H1 (cell line): ENCODE measurements at places on chromosomes 1 and 21.

DNA sequence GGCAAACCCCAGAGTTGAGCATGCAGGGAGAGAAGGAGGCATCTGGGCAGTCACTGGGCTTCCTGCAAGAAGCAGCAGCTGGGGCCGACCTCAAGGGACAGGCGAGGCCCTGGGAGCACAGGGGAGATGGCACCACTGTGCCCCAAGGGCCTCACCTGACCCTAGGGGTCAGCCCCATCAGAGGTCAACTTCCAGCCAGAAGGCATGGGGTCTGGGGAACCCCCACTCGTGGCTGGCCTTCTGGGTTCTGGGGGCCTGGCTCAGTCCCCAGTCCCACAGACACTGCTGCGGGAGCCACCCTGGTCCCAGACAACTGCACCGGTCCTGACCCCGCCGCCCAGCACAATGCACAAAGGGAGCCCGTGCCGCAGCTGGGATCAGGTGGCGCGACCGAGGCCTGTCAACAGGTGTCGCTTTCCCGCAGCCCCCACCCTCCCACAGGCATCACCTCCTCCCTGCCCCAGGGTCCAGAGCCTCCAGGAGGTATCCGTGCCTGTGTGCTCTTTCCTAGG is 6.2 kb downstream of the WNT9A start:
- DNase-seq = no peak

- no peak for DNase-seq
Measured at GRCh38 chr1:236354330-236355147, 39.5 kb upstream of the EDARADD start.

DNA sequence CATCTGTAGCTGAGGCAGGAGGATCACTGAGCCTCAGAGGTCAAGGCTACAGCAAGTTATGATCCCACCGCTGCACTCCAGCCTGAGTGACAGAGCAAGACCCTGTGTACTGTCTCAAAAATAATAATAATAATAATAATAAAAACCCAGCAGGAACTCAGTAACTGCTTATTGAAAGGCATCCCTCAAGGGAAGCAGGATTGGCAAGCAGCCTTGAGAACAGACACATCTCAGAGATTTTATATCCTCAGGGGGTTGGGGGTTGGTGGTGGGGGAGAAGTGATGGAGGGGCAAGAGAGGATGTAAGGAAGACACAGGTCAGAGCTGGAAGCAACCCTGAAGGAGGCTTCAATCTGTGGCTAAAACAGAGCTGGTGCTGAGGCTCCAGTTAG is 29.6 kb downstream of the GNB1 start:
- no peak for DNase-seq

DNA sequence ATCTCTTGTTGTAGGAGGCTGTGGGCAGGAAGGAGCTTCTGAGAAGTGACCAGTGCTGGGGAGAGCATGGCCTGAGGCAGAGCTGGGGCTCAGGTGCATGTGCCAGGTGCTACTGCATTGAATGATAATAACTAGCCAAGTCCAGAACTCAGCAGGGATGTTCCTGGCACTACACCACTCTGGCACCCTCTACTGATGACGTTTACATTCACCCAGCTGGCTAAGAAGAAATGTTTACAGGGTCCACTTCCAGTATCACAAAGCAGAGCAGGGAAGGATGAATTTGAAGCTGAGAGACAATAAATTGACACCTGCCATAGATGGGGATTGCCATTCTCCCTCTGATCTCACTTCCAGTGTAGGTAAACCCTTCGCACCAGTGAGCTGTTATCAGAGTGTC is 411.8 kb downstream of the SETD4 start:
- DNase-seq = no peak

GRCh38 chr1:33010932-33011731 is 25.6 kb downstream of the AK2 start:
- DNase-seq = no peak

- no peak for DNase-seq
Measured at GRCh38 chr1:72481420-72481970, 199.2 kb upstream of the NEGR1 start.

DNA sequence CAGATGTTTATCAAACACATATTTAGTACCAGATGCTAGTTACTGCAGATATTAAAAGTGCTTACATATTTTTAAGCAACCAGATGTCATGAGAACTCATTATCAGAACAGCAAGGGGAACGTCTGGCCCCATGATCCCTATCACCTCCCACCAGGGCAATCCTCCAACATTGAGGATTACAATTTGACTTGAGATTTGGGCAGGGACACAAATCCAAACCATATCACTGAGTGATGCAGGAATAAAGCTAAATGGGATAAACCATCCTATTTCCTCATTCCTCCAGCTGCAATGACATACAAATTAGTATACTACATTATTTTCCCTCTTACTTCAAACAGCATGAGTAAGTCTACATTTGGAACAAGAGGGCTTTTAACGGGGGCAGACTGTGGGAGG is 3.1 kb upstream of the KCNK2 start:
- DNase-seq = no peak

GRCh38 chr1:19421365-19421764 is 64.0 kb downstream of the CAPZB start:
- no peak for DNase-seq

DNA sequence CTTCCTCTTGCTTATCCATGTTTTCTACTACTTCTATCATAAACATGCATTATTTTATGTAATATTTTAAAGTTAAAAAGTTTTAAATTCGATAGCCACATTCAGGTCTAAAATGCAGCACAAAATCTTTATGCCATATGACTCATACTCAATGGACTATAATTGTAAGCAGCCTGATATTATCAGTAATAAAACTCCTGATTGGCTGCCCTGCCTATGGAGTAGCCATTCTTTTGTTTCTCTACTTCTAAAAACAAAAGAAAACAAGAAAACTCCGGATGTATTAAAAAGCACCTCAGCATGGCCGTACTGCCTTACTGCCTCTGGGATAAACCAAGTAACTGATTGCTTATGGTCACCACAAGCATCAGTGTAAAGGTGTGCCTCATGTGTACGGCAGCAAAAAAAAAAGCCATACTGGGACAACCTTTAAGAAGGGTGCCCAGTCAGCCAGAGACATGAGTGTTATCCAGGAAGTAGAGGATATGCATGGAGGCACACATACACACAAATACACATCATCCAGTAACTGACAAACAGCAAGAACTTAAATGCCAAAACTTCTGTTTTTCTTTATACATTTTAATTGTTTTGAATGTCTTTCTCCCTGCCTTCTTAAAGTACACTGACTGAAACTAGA is 9.2 kb downstream of the SLC35D1 start:
- DNase-seq = no peak

- no peak for DNase-seq
Measured at GRCh38 chr1:25526753-25527152, 16.7 kb upstream of the LDLRAP1 start.

- DNase-seq = no peak
Measured at GRCh38 chr1:13935336-13935735, 235.3 kb downstream of the PRDM2 start.

DNA sequence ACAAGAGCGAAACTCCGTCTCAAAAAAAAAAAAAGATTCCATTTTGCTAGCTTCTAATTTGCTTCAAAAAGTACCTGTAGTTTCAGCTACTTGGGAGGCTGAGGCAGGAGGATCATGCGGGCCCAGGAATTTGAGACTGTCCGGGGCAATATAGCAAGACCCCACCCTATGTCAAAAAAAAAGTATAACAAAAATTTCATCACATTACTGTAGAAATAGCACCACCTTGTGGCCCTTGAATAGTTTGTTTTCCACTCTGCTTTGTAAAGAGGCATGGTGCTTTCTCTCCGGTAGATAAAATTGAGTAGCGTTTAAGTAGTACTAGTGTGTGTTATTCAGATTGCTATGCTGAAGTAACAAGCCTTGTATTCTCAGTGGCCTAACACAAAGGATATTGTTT is 18.2 kb upstream of the MSTO1 start:
- no peak for DNase-seq

DNA sequence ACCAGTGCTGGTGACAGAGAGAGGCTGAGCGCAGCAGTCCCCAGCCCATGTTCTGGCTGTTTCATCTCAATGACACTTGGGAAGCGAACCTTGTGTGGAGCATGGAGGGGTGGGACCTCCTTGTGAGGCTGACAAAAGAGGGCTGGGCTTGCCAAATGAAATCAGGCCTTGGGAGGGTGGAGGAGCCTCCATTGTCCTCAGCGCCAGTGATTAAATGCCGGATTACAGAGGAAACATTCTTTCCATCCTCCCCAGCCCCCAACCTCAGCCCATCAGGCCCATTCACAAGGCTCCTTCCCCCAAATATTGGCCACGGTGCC is 63.3 kb upstream of the PAXBP1 start:
- DNase-seq = no peak

- no peak for DNase-seq
Measured at GRCh38 chr1:65002156-65002507, 35.8 kb upstream of the JAK1 start.

DNA sequence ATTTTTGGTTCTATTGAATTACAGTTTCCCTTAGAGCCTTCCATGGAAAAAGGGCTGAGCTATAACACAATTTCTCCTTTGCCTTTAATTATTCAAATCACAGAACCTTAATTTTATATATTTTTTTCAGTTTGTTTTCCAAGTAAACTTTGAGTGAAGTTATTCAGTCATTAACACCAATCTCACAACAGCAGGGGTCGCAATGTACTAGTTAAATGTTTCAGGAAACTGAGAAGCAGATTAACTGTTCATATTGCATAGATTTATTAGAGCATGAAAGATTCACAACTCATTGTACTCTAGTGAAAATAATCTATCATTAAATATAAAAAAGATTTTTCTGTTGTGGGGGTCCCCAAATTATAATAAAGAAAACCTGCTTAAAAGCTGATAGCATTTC is 64.1 kb downstream of the KIFAP3 start:
- DNase-seq = no peak

GRCh38 chr1:176058686-176059085 is 148.4 kb downstream of the COP1 start:
- DNase-seq = no peak

- no peak for DNase-seq
Measured at GRCh38 chr1:82844447-82844846, 1043.7 kb downstream of the ADGRL2 start.

DNA sequence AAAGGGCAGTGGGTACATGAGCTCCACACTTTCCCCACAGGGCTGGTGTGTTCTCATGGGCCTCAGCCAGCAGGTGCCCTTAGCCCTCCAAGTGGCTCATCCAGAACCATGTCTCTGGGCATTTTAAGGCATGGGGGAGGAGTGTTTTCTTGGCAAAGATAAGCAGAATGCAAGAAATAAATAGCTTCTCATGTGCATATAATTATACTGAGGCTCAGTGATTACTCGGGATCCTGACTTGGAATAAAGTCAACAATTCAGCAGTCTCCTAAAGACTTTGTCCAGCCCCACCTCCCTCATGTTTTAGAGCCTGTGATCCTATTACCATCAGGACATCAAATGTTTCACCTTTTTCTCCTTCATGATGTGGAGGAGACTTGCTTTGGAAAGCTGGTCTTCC is 92.7 kb upstream of the COG2 start:
- no peak for DNase-seq

DNA sequence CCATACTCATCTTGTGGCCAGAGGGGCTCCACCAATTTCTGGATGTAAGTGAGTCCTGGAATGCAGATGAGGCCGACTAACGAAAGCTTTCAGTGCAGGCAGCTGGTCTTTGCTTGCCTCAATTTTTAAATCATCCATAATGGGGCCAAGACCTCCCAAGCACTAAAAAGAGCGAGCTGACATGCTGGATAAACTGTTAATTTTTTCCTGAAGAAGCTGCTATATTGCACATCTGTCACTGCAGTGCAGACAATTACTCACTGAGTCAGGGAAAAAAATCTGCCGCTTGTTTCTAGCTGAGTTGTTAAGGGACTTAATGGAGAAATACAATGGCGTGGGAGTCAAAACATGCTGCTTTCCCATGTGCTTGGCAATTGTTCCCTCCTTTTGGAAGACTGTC is 205.5 kb downstream of the GPATCH2 start:
- DNase-seq = no peak

GRCh38 chr1:186894415-186894814 is 65.7 kb downstream of the PLA2G4A start:
- DNase-seq = no peak

DNA sequence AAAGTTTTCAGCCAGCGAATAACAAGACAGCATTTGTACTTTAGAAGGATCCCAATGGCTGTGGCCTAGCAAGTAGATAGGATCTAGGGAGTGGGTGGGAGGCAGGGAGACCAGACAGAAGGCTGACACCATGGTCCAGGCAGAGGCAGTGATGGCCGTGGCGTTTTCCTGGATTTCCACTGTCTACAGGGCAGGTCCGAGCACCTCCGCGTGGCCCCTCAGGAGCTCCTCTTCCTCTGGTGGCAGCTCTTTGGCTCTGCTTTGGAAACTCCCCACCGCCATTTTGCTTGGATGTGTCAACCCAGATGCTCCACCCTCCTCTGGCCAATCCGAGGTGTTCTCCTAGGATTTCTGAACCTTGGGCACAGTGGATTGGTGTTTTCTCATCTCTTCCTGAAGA is 25.1 kb downstream of the PADI4 start:
- DNase-seq = no peak

GRCh38 chr1:233269656-233270055 is 25.9 kb downstream of the PCNX2 start:
- no peak for DNase-seq

- no peak for DNase-seq
Measured at GRCh38 chr21:37531431-37531932, 164.9 kb downstream of the DYRK1A start.

- peak; percentile 93 for DNase-seq
Measured at GRCh38 chr1:204494281-204495077, at the start of gene PIK3C2B. Gene PIK3C2B, minus strand, starts transcription at chr1:204494805. Its CDS starts 25,003 bp downstream, at chr1:204469802.

DNA sequence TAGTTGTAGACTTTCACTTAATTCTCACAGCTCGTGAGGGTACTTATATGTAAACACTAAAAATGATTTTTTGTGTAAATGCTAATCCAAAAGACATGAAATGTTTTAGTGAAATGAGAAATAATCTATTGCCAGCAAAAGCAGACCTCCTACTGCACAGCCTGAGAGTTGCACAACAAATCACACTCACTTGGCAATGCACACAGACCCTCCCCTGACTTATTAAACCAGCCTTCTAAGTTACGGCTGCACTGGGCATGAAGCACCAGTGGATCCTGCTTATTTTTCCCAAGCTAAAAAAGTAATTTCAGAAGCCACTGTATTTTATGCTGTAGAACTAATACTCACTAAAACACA is 10.3 kb downstream of the ERRFI1 start:
- no peak for DNase-seq

- DNase-seq = no peak
Measured at GRCh38 chr1:221732052-221732451, 9.8 kb downstream of the DUSP10 start.

- DNase-seq = peak; percentile 48
Measured at GRCh38 chr1:155256058-155256852, 972 bp upstream of the ENTREP3 start.

- DNase-seq = no peak
Measured at GRCh38 chr1:22658385-22659163, 5.5 kb downstream of the C1QB start.

GRCh38 chr1:224852901-224853568 is 76.4 kb upstream of the DNAH14 start:
- no peak for DNase-seq

- DNase-seq = no peak
Measured at GRCh38 chr1:179079113-179079761, 2.6 kb upstream of the TOR3A start.

- DNase-seq = no peak
Measured at GRCh38 chr1:33263890-33264504, 7.7 kb downstream of the ZNF362 start.

GRCh38 chr1:232248276-232248820 is 381.6 kb downstream of the SIPA1L2 start:
- DNase-seq = no peak
